IMR-90 (cell line): ENCODE measurements at places on chromosomes 4 and X.
A peak's percentile ranks its signal among the peaks of the same experiment; 100 is the strongest.

GRCh38 chr4:118285931-118286330 is 66.9 kb downstream of the PRSS12 start:
- DNase-seq: no peak

DNA sequence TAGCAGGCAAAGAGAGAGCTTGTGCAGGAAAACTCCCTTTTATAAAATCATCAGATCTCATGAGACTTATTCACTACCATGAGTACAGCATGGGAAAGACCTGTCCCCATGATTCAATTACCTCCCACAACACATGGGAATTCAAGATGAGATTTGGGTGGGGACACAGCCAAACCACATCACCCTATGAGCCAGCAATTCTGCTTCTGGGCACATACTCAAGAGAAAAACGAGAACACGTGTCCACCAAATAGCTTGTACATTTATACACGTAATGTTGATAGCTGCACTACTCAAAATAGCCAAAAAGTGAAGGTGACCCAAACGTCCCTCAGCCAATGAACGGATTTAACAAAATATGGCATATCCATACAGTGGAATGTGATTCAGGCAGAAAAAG is 94.5 kb upstream of the DHRSX start:
- peak; percentile 11 for DNase-seq

DNA sequence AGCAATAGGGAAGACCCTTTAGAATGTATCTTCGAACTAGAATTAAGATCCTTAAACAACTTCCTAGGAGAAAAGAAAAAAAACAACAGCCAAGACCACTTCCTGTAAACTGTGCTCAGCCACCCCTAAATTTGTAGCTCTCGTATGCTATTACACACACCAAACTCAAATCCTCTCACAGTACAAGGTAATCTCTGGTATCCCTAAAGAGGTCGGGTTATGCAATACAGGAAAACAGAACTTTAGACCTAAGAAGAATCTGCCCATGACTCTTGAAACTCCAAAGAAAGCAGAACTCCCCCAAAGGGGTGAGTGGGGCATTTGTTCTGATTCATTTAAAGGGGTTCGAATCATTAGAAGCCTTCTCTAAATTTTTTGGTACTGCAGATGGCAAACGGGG is 170.9 kb upstream of the CASK start:
- DNase-seq: peak; percentile 7

- peak; percentile 30 for DNase-seq
Measured at GRCh38 chrX:119407681-119408080, 8.5 kb downstream of the SLC25A43 start.

- no peak for DNase-seq
Measured at GRCh38 chrX:141936080-141936479, 32.4 kb downstream of the MAGEC1 start.

GRCh38 chr4:140755774-140756318 is 339 bp downstream of the TBC1D9 start:
- peak; percentile 46 for DNase-seq

DNA sequence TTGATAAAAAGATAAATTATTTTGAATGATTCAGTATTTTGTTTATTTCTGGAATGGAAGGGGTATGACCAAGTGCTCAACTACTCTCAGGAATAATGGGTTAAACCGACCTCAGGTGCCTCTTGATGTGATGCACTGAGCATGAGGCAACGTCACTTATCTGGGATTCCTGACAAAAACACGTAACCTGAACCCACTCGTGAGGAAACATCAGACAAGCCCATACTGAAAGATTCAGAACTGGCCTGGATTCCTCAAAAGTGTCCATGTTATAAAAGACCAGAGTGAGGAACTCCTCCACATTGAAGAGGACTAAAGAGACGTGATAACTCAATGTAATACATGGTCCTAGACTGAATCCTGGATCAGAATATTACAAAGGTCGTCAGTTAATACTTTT is 144.0 kb downstream of the FNIP2 start:
- peak; percentile 81 for DNase-seq

DNA sequence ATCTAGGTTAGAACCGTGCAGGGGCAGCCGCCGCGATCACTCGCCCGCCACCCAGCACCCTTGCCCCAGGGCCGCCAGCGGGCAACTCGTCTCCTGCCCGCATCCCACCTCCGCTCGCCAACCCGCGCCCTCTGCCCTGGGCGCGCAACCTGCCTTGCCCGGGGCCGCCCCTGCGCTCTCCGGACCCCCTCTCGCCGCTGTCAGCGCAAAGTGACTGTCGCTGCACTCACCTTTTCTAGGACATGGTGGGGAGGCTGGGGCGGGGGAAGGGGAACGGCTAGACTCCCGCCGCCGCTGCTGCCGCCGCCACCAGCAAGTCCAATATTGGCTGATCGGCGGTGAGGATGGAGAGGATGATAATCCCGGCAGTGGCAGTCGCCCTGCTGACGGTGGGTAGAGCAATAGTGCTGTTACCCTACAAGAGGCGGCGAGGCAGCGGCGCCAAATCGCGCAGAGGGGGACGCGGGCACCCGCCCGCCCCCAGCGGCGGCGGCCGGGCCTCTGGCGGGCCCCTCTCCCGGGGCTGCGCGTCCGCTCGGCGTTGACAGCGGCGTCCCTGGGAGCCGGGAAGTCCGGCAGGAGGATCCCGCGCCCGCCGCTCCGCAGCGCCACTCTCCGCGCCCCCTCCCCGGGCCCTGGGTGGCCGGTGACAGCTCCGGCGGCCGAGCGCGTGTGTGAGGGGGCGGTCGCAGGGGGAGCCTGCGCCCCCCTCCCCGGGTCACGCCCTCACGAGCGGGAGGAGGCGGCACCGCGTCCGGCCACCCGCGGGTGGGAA is 2.3 kb upstream of the NR3C2 start:
- no peak for DNase-seq

GRCh38 chr4:36420111-36420679 is 138.8 kb downstream of the DTHD1 start:
- no peak for DNase-seq

DNA sequence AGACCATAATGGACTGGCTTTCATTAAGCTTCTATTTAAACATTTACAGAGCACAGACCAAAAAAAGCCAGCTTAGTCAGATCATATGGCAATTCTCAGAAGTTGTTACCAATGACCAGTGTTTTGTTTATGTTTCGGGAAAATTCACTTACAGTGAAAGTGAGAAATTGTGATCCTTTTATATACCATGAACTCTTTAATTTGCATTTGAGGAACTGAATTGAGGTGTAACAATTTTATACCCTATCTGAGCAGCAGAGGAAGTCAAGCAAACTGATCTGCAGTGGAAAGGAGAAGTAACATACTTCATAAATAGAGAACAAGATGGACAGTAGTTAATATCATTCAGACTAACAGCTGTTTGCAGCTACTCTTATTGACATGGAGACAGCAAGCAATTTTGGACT is 97.1 kb downstream of the TMA16 start:
- no peak for DNase-seq

GRCh38 chrX:54271664-54272063 is 86.2 kb downstream of the WNK3 start:
- no peak for DNase-seq

DNA sequence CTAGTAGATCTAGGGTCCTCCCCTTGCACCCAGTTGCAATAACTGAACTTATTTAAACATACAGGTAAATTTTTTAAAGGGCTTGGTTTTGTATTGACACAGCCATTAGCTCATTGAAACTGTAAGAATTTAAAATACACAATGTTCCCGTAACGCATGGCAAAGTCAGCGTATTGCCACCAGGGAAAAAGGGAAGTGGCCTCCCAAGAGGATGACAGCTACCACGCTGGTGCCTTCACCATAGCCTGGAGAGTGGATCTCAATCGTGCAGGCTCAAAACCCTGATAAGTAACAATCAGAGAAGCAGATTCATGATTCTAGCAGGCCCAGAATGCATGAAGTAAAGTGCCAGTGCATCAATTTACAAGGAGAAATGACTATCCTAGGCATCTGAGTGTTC is 49.4 kb upstream of the RELL1 start:
- DNase-seq: no peak

- no peak for DNase-seq
Measured at GRCh38 chrX:37802028-37802427, 22.2 kb downstream of the CYBB start.

GRCh38 chrX:21373001-21373400 is 1.2 kb upstream of the CNKSR2 start:
- DNase-seq: no peak

- DNase-seq: no peak
Measured at GRCh38 chr4:73988061-73988460, at the start of gene PPBP. PPBP (minus strand) TSS chr4:73988190; CDS start chr4:73988103, 87 bp downstream.

- DNase-seq: no peak
Measured at GRCh38 chrX:39931529-39932282, 166.1 kb downstream of the BCOR start.

DNA sequence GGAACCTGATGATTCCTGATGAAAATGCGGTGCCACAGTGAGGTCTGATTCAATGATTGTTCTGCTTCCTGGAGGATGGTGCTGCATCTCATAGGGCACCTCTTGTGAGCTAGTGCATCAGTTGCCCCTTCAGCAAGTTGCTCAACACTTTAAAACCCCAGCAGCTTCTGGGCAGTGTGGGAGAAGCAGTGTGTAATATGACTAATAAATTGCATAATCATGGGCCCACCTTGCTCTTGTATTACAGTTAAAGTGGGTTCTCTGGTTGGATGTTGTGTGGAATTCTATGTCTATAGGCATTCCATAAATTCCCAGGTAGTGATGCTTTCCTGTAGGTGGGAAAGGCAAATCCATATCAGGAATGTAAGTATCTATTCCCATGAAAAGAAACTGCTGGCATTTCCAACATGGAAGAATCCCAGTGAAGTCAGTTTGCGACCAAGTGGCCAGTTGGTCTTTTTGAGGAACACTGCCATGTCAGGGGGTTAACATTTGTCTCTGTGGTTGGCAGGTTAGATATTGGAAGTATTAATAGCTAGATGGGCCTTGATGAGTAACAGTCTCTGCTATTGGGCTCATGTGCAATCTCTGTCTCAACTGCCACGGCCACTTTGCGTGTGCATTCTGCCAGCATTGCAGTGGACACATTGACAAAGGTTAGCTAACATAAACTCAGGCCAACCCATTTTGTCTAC is 121.1 kb upstream of the OTUD4 start:
- no peak for DNase-seq

DNA sequence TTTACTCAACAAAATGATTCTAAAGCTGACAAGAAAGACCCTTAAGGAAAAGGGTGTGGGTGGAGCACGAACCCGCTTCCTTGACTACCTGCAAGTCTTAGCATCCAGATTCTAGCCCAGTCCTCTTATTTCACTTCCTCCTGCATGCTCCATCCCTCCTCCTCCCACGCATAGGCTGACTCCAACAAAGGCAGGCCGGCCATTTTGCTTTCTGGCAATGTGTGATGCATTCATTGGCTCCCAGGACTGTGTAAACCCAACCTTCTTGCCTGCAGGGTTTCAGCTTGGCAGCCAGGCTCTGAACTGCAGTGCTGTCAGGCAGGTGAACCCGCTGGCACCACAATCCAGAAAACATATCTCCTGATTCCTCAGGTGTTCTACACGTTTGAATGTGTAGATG is 39.3 kb downstream of the RTL9 start:
- no peak for DNase-seq

DNA sequence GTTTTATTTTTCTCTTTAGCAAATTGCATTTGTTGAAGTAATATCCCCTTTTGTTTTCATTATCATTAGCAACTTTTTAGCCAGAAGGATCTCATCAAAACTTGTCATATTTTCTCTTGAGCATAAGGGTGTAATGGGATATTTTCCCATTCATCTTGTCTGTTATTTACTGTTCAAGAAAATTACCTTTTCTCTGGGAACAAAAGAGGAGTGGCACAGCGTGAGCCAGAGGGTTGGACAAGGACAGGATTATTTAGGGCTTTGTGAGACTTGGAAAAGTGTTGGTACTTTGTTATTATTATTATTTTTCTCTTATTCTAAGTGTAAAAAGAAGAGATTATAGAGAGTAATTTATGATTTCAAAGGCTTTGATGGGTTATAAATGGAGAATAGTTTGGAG is 135.9 kb downstream of the PRKX start:
- no peak for DNase-seq

DNA sequence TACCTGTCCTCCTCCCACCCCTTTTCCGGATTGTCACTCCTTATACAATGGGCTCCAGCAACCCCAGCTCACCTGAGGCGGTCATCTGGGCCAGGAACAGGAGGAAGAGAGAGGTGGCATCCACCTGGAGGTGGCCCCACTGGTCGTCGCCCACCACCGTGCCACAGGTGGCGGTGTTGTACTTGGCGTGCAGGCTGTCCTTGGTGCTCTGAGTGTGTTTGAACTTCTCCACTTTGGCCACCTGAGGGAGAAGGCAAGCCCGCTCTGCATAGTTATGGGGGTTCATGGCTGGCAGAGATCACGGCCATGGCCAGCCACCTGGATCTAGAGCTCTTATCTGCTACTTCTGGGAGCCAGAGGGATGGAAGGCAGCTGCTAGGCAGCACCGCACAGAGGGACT is 32.9 kb downstream of the PHKA2 start:
- DNase-seq: no peak

GRCh38 chrX:153445856-153446635 is at the start of gene TREX2:
TREX2 (minus strand) TSS chrX:153446056; CDS start chrX:153445430, 626 bp downstream.
- no peak for DNase-seq

DNA sequence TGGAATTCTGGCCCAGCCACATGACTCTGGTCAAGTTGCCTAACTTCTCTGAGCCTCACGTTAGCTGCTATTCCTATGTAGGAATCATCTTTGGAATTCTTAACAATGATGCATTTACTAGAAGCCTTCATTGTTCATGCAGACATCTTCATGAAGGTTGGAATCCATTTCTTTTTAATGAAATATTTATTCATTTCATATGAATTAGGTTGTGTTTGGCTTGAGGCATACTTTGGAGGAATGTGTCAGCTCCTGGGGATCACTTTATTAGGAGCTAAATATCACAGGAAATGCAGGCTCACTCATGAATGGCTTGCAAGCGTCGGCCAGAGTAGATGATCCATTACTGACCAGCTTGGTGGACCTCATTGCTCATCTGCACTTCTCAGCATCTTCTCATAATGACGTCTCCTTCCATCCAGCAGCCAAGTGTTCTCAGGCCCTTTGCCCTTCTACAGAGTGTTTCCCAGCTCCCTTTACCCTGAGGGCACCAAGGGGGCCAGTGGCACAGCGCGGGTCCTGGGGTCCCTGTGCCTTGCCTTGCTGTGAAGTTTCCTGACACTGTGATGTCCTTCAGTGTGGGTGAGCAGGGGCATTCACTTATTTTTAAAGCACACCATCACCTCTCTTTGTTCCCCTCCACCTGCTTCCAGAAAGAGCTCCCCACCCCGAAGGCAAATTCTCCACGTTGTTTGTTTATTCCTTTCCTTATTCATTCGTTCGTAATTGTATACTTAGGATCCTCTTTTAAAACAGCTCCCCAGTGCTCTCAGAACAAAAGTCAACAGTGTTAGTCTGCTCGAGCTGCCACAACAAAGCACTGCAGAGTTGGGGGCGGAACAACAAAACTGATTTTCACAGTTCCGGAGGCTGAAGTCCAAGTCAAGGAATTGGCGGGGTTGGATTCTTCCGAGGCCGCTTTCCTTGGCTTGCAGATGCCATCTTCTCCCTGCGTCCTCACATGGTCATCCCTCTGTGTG is 106.8 kb downstream of the STK32B start:
- peak; percentile 44 for DNase-seq
